ENCODE measurements at places on chromosomes 16 and 17.

- DNase-seq, result no peak
Observed at GRCh38 chr17:65885541-65886312, 306.2 kb downstream of the CEP112 start.

DNA sequence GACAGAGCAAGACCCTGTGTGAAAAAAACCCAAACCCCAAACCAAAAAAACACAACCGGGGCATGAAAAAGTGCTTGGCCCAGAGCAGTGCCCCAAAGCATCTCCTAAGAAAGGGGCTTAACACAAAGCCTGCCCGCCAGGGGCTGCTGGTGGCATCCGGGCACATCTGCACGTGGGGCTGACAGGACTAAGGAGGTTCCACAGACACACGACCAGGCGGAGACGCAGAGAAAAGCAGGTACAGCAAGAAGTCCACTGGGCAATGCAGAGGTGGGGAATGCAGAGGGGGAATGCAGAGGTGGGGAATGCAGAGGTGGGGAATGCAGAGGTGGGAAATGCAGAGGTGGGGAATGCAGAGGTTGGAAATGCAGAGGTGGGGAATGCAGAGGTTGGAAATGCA, 109.2 kb downstream of the ZNF778 start:
- DNase-seq, result no peak

DNA sequence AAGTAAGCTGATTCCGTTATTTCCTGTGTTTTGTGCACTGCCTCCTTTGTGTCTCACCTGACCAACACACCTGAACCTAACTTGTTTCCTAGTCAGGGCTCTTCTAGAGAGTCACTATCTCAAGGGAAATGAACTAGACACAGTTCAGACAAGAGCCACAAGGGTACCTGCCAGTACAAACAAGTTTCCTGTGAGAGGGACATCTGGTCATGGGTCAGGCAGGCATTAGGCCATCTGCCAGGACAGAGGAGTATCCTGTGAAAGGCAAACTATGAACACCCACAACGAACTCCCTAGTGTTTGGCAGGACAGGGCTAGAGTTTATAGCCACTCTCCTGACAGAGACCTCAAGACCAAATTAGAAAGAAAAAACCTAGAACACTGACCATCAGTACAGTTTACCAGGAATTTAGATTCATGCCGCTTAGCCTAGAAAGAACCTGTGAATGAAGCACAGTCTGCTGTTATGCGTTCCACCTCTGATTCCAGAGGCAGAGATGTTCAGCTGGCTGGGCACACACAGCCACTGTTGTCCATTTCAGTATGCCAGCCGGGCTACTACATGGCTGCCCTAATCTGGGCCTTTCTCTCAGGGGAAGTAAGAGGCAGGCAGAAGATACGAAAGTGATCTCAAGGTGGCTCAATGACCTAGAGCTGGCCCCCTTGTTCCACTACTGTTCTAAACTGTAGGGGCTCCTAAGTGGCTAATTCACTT, 20.7 kb upstream of the GLG1 start:
- DNase-seq, result no peak

GRCh38 chr17:65169691-65170090, 32.5 kb downstream of the RGS9 start:
- DNase-seq, result no peak

DNA sequence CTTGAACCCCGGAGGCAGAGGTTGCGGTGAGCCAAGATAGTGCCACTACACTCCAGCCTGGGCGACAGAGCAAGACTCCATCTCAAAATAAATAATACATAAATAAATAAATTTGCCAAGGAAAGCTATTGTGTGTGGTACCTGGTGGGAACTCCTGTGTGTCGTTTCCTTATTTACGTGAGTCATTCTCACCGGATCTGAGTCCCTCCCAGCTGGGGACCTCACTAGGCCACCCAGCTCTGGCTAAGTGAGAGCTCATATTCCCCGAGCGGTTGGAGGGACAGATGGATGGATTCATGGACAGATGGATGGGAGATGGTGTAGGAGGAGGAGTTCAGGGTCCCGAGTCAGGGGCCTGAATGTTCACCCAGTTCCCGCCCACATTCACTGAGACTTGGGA, 22.9 kb upstream of the C1QL1 start:
- DNase-seq, result no peak

- no peak for DNase-seq
Observed at GRCh38 chr17:43405861-43406260, 7.1 kb downstream of the ARL4D start.

DNA sequence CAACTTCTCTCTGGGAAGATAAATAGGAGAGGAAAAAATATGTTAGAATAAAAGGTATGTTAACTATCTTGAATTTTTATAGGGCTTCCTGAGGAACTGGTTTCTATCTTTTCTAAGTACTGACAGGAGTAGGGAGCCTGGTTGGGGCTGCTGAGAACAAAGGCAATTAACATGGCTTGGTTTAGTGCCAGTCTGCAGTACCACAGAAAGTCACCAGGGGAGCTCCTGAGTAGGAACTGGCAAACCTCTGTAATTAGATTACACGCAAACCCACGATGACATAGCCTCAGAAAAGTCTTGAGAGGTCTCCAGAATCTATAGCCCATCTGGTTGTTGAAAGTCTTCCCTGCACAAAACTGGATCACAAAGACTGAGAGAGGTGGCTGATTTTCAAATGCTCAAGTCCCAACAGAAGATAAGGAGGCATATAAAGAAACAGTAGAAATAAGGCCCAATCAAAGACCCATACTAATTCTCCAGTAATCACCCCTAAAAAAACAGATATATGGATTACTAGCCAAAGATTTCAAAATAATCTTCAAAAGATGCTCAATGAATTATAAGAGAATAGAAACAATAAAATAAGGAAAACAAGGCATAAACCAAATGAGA, 11.7 kb upstream of the CNTNAP4 start:
- DNase-seq, result no peak

DNA sequence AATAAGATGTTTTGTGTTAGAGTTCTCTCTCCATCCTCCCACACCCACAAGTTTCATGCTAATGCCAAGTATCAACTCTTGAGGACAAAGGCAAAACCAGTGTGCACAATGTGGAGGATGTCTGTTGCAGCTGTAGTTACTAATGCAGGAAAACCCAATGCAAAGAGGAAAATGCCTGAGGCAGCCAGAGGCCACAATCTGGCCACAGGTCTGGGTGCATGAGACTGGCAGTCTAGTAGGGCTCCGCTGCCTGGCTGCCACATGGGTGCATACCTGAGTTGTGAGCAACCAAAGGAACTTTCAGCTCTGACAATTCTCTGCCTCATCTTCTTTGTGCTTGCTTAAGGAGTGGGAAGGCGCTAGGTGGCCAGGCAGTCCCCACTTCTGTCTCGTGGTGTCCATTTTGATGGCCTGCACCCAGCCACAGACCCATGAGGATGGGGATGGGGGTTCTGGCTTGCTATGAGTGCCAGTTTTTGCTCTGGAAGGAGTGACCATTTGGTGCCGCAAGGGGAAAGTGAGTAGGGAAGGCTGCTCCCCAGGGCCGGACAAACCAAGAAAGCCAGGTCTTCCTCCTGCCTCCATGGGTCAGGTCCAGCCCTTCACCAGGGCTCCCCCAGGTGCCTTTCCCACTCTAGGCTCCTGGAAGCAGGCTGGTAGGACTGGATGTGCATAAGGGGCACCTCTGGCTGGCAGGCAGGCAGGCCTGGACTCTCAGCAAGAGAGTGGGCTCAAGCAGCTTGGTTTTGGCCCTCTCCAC, 4.2 kb upstream of the GFOD2 start:
- peak; percentile 56 for DNase-seq

DNA sequence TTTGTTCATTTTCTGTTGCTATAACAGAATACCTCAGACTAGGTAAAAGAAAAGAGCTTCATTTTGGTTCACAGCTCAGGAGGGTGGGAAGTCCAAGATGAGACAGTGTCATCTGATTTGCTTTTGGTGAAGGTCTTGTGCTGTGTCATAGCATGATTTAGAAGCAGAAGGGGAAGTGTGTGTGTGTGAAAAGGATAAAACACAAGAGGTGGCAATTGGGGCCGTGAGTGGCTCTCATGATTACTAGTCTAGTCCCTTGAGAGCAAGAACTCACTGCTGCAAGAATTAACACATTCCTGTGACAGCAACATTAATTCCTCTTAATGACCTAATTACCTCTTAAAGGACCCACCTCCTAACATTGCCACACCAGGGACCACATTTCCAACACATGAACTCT, 8.3 kb downstream of the SLC35G3 start:
- DNase-seq, result no peak

All from fibroblast of gingiva (primary cell).